Stimulated activated CD8-positive, alpha-beta memory T cell treated with anti-CD3 and anti-CD28 coated beads, Interleukin-4, amount 100 ng/mL, for 1 hour (primary cell): ENCODE measurements at places on chromosomes 7 and 10.

DNA sequence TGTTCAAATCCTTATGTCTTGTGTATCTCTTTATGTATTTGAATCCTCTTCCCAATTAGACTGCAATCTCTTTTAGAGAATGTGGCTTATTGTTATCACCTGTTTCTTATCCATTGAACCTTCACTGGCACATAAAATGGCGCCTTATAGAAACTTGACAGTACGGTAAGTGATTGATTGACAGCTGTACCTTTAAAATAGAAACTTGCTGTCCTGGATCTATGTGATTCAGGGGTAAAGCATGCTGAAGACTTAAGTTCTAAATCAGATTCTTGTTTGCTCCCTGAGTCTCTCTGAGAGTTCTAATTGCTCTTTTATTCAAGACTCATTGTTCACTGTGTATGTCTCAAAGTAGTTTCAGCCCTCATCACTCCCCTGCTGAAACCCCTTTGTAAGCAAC lies 91.3 kb downstream of the CACNB2 start:
- no peak for DNase-seq

GRCh38 chr10:131620314-131620713 lies 280.5 kb upstream of the PPP2R2D start:
- DNase-seq: no peak

DNA sequence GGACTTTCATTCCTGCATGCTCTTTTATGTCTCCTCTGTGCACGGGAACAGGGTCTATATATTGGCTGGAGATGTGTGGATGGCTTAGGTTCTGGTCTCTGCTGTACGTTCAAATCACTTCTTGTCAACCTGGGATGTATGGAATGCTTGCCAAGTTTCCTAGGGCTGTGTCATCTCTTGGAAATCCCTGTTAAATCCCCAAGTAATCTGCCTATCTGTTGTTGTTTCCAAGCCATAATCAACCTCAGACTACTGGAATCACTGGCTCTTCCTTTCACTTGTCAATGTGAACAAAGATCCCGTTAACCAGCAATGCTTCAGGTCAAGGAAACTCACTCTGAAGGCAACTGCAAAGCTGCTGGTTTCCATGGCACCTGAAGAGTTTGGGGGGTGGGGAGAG lies 93.3 kb upstream of the FAM171A1 start:
- DNase-seq: no peak

DNA sequence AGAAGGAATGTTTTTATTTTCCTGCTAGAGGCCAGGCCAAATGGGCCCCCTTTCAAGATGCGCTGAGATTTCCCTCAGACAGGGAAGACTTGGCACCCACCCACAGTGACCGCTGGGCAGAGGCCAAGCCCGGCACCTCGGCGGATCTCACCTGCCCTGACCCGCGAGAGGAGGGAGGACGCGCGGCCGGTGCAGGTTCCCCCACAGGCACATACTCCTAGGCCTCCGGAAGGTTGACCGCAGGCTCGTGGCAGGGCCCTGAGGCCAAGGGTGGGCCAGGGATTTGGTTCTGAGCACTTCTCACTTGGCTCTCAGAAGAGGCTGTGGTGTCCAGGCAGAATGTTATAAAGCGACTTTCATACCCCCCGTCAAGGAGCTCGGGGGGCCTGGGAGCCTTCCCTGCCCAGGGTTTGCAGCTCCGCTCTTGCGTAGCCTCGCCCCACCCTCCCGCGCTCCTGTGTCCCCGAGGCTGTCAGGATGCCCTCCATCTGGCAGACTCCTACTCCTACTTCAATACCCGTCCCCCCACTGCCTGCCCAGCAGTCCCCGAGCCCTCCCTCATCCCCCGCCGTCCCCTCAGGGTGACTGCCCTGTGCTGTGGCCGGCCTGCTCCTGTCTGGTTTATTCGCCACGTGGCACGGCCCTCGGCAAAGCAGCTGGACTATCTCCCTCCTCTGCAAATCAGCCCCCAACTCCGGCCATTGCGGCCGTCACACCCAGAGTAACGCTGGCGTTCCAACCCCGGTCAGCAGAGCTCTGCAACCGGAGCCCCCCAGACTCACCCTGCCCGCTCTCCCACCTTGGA lies 50.6 kb upstream of the PDGFA start:
- no peak for DNase-seq

DNA sequence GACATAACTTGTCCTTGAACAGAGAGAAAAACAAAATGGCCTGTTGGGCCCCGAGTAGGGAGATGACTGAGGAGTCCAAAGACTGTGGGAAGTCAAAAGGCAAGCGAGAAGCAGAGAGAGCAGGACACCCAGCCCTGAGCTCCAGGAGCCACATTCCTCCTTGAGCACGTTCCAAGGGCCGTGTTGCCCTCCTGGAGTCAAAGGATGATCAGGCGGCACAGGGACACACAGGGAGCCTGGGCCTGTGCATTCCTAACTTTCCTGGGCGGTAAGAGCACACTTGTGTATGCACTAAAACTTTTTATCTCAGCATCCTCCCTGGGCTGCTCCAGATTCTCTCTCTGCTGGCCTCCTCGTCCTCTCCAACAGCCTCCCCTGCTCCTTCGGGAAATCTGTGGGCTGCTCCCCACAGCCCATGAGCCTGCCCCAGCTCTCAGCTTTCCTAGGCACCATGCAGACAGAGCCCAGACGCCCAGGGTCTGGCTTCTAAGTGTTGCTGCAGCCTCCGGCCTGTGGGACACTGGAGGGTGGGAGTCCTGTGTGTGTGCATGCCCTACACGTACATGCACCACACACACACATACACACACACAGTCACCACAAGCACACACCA lies 281.8 kb downstream of the POU6F2 start:
- DNase-seq: no peak

- DNase-seq: no peak
Measured at GRCh38 chr7:44172803-44173424, 16.3 kb downstream of the GCK start.

GRCh38 chr7:130632111-130632510 lies 36.4 kb downstream of the COPG2 start:
- DNase-seq: no peak

- DNase-seq: no peak
Measured at GRCh38 chr7:113446391-113446790, 328.0 kb upstream of the SMIM30 start.

DNA sequence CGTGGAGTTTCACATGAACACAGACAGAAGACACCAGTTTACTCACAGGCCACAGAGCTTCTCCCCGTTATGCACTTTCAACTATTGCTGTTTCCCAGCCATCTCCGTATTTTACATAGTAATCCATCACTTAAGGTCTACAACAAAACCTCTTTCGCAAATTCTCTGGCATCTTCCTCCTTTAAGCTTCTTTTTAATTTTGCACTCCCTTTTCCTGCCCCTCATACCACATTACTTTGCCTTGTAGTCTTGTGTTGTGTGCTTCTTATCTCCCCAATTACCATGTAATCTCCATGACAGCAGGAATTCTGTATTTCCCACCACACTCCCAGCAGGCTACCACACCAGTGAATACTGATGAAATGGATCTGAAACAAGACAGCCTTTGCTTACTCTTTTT lies 87.3 kb downstream of the ODAD2 start:
- no peak for DNase-seq

- no peak for DNase-seq
Measured at GRCh38 chr7:134739362-134739761, 40.1 kb upstream of the CALD1 start.

- no peak for DNase-seq
Measured at GRCh38 chr10:26446258-26446657, 8.1 kb downstream of the APBB1IP start.

- DNase-seq: no peak
Measured at GRCh38 chr7:47291461-47292081, 290.3 kb downstream of the TNS3 start.

GRCh38 chr7:90594751-90595317 lies 1.3 kb upstream of the CDK14 start:
- no peak for DNase-seq

DNA sequence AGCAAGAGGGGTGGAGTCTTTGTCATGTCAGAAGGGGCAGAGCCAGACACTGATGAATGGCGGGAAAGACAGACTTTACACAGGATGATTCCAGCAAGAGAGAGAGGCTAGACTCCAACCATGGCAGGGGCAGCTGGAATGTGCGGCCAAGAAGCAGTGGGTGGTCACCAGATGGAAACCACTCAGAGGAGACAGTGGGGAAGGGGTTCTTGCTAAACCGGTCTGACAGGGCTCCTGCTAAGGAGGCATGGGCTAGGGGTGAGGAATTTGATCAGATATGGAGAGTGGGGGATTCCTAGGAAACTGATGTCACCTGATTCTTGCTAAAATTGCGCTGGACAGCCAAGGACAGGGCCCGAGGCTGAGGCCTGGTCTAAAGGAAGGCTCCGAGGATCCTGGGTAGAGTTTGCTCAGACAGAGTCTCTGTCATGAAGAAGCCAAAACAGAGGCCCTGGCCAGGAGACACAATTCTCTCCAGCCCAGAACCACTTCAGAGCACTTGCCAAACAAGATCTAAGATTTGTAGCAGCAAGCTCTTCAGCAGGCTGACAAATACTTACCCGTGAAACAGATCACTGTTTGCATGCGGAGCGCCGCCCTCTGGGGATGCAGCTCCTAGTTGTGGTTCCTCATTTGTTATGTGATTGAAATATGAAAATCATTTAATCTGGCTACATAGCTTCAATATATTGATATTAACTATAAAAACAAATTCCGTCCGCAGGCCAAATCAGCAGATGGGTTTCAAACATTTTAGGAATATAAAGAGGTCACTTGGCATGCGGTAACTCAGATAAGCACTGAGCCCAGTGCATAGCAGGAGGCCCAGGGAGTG lies 377.0 kb downstream of the TCERG1L start:
- DNase-seq: no peak

- no peak for DNase-seq
Measured at GRCh38 chr10:117094856-117095255, 43.2 kb downstream of the VAX1 start.

GRCh38 chr7:2251841-2252771 lies 10.1 kb downstream of the NUDT1 start:
- DNase-seq: no peak

DNA sequence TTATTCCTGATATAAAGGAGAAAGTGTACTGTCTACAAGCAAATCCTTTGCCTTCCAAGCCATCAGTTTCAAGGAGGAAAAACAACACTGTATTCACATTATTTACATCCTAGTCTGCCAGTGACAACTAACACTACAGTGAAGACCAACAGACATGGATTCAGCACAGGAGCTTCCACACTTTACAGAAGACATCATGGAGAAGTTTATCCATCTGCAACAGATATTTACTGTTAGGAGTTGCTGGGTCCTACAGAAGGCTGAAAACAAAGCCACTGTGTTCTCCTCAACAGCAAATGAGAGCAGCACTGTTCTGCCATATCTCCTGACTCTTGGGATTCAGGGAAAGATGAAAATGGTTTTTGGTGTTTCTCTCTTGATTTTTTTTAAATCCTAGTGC lies 31.9 kb downstream of the NAPEPLD start:
- no peak for DNase-seq

- no peak for DNase-seq
Measured at GRCh38 chr7:111510062-111510461, 52.2 kb downstream of the IMMP2L start.

- DNase-seq: no peak
Measured at GRCh38 chr10:6912424-6912823, 332.3 kb upstream of the PRKCQ start.

- no peak for DNase-seq
Measured at GRCh38 chr10:75722020-75722419, 290.6 kb downstream of the LRMDA start.

DNA sequence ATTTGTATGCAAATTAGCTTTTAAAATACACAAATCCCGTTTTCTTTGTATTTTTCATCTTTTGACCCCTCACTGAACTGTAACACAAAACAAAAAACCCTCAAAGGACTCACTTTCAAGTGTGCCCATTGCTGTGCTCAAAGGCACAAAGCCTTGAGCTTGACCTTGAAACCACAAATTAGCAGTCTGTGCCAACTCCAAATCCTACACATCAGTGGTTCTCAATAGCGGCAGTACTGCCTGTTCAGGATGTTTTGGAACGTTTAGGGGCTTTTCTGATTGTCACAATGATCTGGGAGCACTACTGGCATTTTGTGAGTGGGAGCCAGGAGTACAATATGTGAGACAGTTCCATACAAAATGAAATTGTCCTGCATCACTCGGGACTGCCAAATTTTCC lies 55.5 kb downstream of the KDM7A start:
- no peak for DNase-seq

- DNase-seq: no peak
Measured at GRCh38 chr7:23018750-23019149, 4.8 kb upstream of the HYCC1 start.

GRCh38 chr7:5238500-5238899 lies 44.2 kb upstream of the SLC29A4 start:
- DNase-seq: no peak

GRCh38 chr10:102389894-102390293 lies 5.6 kb upstream of the NFKB2 start:
- DNase-seq: no peak

DNA sequence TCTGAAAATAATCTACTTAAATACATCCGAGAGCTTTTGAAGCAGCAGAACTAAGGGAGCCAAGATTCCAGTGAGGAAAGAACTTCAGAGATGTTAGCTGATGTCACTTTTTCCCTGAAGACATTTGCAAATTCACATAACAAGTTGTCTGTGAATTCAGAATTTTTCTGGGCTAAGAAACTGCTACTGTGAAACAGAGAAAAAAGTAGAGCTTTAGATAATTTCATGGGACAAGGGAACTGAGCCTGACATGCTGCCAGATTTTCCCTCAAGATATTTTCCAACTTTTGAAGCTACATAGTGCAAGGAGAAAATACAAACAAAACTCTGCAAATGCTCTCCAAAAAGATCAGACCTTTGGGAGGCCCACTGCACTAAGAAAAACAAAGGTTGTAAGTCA lies 484.2 kb downstream of the ANKRD7 start:
- no peak for DNase-seq

- DNase-seq: no peak
Measured at GRCh38 chr7:74464931-74465886, 11.5 kb downstream of the GTF2IRD1 start.

- DNase-seq: no peak
Measured at GRCh38 chr7:25901658-25902057, 250.3 kb upstream of the NFE2L3 start.

DNA sequence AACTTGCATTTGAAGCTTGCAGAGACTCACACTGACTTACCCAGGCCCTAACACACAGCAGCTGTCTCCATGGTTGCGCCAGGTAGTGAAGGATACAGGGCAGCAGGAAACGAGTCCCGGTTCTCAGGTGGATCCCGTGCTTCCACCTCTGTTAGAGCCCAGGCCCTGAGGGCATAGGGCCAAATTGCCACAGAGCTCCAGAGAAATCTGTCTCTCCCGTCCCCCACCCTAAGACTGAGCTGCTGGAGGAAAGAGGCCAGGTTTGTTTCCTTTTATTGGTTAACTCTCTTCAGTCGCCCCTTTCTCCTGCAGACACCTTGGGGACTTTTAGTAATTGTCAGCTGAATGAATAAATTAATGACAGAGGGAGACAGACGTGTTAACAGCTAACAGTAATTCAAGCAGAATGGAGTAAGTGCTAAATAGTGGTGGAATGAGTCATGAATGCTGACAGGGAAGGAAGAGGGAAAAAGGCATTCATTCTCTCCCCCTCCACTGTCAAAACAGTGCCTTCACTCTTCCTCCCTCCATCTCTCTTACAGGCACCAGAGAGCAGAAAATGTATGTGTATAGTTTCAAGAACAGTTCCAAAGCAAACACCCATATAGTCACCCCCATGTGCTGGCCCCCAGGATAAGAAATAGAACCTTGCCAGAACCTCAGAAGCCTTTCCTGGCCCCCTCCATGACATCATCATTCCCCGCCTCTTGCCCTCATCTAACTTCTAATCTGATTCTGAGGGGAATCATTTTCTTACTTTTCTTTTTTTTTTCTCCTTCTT lies 16.8 kb upstream of the DLG5 start:
- no peak for DNase-seq

GRCh38 chr7:44279286-44279685 lies 46.1 kb downstream of the CAMK2B start:
- no peak for DNase-seq
